ENCODE measurements at places on chromosomes 13 and 19.

- DNase-seq: no peak
These were observed 258.7 kb upstream of the GPC6 start for GRCh38 chr13:92967923-92968322.

DNA sequence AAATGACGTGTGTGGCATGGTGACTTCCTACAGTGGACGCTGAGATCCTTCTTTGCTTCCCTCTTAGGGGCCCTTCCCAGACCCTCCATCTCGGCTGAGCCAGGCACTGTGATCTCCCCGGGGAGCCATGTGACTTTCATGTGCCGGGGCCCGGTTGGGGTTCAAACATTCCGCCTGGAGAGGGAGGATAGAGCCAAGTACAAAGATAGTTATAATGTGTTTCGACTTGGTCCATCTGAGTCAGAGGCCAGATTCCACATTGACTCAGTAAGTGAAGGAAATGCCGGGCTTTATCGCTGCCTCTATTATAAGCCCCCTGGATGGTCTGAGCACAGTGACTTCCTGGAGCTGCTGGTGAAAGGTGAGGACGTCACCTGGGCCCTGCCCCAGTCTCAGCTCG is 5.2 kb downstream of the LAIR2 start:
- DNase-seq: no peak

GRCh38 chr19:34960940-34961679 is 2.9 kb downstream of the ZNF792 start:
- DNase-seq: no peak

DNA sequence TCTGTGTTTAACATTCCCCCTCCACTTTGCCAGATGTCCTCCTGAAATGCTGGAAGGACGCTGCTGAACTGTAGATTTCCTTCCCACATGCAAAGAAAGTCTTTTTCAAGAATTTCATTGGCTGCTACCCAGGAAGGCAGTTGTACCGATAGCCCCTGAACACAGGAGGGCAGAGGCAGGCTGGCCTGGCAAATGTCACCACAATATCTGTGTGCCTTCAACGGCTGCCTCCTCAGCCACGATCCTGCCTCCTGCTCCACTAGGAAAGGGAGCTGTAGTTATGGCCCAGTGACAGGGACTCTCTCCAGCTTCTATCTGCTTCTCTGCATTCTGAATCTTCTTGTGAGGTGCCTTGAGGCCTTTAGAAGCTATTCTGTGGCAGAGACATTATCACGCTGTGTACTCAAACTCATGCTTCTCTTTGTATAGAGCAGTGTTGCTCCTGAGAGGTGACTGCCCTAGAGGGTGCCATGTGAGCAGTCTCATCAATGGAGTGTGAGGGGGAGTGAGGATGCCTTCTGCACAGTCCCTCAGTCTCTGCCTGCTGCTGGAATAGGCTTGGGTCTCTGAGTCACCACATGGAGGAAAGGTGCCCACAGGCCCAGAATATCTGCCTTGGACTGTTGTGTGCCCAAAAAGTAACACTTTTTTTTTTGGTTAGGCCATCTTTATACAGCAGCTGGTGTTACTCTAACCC is 279.8 kb downstream of the DNAJC15 start:
- no peak for DNase-seq

- no peak for DNase-seq
These were observed 12.2 kb upstream of the CCDC97 start for GRCh38 chr19:41297628-41298347.

GRCh38 chr19:57599377-57599760 is 316 bp upstream of the ZNF530 start:
- DNase-seq: no peak

DNA sequence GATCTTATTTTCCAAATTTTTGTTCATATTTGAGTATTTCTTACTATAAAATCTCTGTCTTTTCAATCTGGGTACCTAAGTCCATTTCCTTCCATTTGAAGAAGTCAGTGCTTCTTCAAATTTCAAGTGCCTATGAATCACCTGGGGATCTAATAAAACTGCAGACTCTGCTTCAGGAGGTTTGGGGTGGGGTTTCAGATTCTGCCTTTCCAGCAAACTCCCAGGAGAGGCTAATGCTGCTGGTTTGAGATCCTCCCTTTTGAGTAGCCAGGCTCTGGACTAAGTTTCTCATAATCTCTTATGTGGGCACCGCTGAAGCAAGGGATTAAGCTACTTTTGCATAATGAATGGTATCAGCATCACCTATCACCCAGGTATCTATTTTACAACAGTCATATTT is 242.4 kb downstream of the RGCC start:
- DNase-seq: no peak

- no peak for DNase-seq
These were observed 272.2 kb upstream of the KLF12 start for GRCh38 chr13:74406420-74406819.

- DNase-seq: no peak
These were observed 21.1 kb upstream of the NDUFS7 start for GRCh38 chr19:1362387-1363257.

- DNase-seq: no peak
These were observed 94.1 kb upstream of the UFM1 start for GRCh38 chr13:38255600-38255999.

GRCh38 chr13:60112771-60113170 is 51.0 kb downstream of the DIAPH3 start:
- DNase-seq: no peak

- DNase-seq: no peak
These were observed 137.3 kb downstream of the ZIC5 start for GRCh38 chr13:99834246-99834645.

GRCh38 chr19:19142347-19142746 is 4.1 kb upstream of the TMEM161A start:
- DNase-seq: no peak

- no peak for DNase-seq
These were observed 59.8 kb downstream of the AP1M1 start for GRCh38 chr19:16257509-16258002.

GRCh38 chr19:42111811-42112210 is 20.4 kb downstream of the POU2F2 start:
- no peak for DNase-seq

DNA sequence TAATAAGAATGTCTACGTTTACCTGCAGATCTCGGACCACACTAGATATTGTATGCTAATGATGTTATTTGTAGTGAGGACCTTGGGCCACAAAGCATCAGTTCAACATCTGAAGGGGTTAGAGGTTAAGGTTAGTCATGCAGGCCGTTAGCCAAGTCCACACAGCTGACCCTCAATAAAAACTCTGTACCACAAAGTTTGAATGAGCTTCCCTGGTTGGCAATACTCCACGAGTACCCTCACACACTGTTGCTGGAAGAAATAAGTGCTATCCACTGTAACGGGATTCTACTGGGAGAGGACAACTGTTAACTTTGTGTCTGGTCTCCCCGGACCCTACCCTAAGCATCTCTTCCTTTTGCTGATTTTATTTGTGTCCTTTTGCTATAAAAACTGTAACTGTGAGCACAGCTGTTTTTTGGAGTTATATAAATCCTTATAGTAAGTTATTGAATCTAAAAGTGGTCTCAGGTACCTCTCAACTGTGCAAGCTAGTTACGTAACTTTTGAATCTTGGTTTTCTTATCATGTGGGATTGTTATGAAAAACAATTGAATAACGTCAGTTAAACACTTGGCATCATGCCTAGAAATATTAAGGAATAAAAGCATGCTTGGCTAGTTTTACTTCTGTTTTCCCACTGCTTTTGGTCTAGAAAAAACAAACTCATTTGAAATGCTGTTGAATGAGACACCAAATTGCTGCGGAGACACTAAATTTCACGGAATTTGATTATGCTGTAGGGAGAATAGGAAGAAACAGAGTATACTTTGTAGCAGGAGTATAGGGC is 181.5 kb downstream of the DNAJC3 start:
- DNase-seq: no peak

- no peak for DNase-seq
These were observed 5.6 kb downstream of the PTOV1 start for GRCh38 chr19:49856574-49857021.

DNA sequence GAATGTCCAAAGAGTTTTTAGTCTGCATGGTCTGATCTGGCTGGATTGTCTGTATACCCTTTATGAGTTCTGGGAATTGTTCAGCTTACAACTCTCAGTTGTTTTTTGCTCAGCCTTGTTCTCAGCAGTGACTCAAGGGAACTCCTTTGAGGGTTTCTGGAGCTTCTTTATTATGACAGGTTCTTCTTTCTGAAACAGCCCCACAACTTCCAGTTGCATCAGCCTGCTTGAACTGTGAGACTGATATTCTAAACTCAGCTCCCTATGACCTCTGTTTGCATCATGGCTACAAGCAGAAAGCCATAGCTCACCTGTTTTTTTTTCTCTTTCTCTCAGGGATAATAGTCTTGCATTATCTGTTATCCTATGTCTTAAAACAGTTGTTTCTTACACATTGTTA is 85.0 kb downstream of the TDRD3 start:
- DNase-seq: no peak
